Kidney epithelial cell (primary cell): ENCODE measurements at places on chromosomes 12 and 14. TPM values are rescaled to one million over a fixed set of nuclear protein-coding genes. Genes with fewer than 3 reads are reported as not detected.

VWF gene
- 0.42 and 1.5 TPM in 2 replicates for total RNA-seq

DNA sequence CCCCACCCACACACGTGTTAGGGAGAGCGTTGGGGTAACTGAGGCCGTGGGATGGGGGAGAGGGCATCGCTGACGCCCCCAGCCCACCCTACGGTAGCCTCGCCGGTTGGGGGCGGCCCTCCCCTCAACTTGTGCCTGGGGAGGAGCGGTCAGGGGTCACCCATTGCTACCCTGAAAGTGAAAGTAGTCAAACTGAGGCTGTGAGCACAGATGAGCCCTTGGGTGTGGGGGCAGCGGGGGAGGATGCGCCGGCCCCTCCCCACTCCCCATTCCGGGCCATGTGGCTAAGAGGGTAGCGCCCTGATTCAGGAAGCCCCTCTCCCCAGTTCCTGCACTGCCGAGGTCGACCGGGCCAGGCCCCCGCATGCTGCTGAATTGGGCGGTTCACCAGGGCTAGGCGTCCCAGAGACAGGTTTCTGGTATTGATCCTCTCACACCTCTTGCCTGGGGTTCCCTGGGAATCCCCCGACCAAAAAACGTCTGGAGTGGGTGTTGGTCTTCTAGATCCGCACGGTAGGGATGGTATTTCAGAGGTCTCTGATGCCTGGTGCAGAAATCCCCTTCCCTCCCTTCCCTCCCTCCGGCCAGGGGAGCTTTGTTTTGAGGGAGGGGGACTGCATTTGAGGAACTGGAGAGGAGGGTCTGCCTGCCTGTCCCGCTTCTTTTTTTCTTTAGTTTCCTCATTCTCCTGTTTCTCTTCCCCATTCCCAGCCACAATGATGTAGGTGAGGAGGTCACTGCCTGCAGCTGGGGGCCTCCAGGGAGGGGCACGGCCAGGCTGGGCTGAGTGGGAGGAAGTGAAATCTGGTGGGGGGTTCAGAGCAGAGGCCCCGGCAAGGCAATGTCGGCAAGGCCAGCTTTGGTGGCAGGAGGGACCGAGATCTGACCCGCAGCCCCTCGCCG is 1.0 kb downstream of the SH2B3 start:
- no peak for DNase-seq

DNA sequence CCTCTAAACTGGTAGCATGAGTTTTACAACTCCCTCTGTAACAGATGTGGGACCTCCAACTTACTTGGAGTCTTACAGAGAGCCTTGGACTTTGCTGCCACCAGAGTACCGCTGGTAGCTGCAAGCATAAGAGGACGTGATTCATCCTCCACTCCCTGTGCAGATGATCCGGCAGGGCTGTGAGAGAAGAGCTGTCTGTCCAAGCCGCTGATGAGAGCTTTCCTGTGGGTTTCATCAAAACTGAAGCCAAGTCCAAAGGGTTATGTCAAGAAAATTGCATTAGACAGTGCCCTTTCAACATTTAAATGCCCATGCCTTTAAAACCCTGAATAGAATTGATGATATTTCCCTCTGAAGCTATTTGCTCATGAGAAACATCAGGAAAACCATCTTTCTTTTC is 85.8 kb downstream of the LLPH start:
- DNase-seq: no peak

DNA sequence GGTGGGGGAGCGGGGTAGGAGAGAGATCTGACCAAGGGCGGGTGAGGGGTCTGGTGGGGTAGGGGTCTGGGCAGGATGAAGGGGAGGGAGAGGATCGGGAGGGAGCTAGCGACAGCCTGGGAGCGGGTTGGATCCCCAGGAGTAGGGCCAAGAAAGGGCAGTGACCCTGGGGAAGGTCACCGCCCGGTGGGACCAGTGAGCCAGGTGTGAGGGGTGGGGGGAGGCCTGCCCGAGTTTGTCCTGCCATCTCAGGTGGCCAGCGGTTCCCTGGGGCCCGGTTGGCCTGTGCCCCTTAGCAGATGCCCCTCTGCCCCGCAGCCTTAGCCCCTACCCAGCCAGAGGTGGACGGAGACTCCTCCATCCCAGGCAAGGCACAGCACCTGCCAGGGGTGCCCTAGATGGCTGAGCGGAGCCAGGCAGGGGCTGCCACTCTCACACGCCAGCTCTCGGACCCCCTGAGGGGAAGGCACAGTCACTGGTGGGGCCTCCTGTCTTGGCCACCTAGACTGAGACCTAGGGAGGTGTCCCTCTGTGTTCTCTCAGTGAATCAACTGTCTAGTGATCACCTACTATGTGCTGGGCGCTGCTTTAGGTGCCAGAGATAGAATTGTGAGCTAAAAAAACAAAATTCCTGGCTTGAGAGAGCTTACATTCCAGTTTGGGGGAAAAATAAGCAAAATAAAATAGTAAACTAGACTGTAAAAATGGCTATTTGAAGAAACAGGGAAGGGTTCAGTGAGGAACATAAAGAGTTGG is 629 bp upstream of the TTC7B start:
- DNase-seq: no peak

GRCh38 chr12:19588951-19589350 is 149.7 kb downstream of the AEBP2 start:
- DNase-seq: no peak

GRCh38 chr14:24329736-24330135 is 5.1 kb downstream of the ADCY4 start:
- DNase-seq: no peak

C1QL4 gene
- not detected in 2 replicates for total RNA-seq

C12orf60 gene
- 4.7 and 4.9 TPM in 2 replicates for total RNA-seq

DNA sequence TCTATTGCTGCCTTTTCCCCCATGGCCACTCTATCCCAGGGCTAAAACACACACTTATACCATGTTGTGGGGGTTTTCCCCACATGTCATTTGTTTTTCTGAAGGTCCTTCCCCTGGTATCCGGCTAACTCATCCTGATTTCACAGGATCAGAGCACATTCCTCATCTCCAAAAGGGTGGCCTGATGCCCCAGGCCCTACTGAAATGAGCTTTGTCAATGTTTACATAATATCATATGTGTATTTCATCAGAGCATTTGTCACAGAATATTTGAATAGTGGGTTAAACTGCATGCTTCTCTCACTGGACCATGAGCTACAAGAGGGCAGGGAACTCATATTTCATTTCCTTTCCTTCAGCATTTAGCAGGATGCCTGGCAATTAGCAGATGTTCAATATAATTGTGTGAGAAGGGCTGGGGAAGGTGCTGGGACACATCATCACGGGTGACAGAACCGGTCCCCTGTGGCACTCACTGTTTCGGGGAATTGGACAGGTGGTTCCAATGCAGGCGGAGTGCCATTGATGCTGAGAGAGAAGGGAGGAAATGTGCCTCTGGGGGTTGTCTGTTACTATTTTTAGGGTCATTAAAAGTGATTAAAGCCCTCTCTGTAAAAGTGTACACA is 26.8 kb downstream of the EMP1 start:
- DNase-seq: no peak

- no peak for DNase-seq
These were observed 135.6 kb upstream of the HIF1A start for GRCh38 chr14:61559641-61560201.

GRCh38 chr14:28083389-28083788 is 683.2 kb upstream of the FOXG1 start:
- no peak for DNase-seq
